Dorsolateral prefrontal cortex (tissue), 122 donors: ENCODE measurements at places on chromosomes 12 and 14. TPM values are rescaled to one million over a fixed set of nuclear protein-coding genes. Genes with fewer than 3 reads are reported as not detected.

- DNase-seq, result peak; percentile 15
These were observed 377.5 kb downstream of the ALG10 start for GRCh38 chr12:34399631-34400410.

LRP1 gene
- 227 TPM for total RNA-seq

DNA sequence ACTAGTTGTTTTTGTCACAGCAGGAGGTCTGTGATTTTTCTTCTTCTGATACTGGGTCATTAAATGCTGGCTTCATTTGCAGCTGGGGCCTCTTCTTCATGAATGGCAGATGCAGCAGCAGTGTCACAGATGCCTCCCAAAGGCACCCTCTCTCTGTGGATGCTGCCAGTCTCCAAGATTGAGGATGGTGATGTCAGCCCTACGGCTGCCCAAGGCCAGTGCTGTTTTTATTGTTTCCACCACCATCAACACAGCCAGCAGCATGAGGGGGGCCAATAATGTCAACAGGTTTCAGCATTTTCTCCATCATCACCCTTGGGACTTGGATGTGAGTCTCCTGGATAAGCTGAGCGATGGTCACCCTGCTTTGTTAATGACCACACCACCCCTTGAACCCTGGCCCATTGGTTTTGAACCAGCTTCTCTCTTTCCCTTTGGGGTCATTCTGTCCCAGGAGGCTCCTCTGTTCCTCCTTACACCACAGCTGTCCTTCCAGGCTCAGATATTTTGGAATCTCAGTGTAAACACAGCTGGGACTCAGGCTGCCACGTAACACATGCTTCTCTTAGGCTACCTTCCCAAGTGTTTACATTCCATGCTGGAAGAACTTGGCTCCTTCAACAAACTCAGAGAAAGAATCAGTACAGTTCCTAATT, 151.7 kb upstream of the DDHD1 start:
- no peak for DNase-seq

DNA sequence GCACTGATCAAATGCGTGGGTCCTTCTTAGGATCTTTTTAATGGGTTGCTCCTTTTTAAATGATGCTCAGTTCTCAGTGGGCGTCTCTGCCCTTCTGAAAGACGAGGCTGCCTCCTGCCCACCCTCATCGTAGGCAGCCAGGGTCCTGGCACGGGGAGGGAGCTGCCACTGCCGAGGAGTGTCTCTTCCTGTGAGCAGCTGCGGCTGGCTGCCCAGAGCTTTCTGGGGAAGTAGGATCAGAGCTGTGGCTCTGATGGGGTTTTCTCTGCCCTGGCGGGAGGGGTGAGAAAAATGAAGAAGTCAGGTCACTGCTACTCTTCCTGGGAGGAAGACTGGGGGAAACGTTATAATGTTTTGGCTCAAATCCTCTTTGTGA, 31.1 kb upstream of the BEGAIN start:
- DNase-seq, result no peak

DNA sequence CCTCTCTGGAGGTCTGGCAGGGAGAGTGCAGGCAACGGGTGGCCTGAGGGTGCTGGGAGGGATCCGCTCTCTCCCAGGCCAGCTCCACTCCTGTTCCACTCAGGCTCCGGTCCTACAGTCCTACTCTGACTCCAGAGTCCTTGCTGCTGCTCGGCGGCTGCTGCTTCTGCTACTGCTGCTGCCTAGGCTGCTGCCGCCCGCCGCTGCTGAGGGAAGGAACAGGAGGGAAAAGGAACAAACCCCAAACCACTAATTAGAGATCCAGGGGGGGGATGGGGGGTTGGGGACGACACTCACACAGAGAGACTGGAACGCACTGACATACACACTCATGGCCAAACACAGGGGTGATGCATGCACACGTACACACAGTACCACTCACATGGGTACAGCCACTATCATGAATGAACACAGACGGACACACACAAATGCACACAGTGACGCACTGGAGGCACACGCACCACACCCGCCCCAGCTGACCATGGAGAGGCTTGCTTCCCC, at the start of gene SP7:
Gene SP7 (minus strand): TSS at position 174 of the 501 bp plus-strand sequence. CDS start 708 bp downstream, outside the sequence.
- no peak for DNase-seq

TEX22 gene
- 0.98 TPM for total RNA-seq

DNA sequence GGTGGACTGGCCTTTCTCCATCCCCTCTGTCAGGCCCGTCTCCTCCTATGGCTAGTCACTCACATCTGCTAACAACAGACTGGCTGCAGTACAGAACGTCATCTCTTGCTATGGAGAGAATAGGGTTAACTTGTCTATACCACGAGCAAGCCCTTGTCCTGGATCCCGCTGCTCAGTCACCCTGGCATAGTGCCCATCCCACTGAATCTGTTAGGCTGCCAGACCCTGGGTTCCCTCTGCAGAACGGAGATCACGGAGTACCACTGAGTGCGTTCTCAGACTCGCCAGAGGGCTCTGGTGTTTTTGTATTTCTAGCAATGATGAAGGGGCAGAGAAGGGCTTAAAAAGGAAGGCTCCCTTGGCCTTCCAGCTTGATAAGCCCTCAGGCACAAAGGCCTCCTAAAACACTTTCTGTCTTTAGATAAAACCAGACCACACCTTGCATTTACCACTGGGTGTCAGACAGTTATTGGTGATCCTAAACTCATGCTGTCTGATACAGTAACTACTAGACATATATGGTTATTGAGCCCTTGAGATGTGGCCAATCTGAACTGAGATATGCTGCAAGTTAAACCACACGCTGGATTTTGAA, 6.3 kb upstream of the NRIP2 start:
- no peak for DNase-seq

TRHDE gene
- 32.9 TPM for total RNA-seq

- DNase-seq, result no peak
These were observed 397.5 kb upstream of the PDE3A start for GRCh38 chr12:19970821-19971220.

DNA sequence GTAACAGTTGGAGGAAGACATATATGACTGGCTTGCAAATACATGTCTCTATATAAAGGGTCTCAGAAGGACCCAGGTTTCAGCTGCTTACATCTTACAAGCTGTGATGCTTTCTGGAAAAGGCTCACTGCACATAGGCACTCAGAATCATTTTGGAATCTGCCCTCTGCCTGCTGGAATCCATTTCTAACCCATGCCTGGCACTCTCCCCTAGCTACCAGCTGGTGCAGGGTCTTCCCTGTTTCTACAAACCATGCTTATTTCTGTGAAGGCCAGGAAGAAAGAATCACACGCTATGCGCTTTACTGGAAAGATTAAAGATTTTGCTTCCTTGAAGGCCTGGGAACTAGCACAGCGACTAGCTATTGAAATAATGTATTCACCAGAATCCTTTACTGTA, 151.3 kb downstream of the DICER1 start:
- DNase-seq, result no peak

DNA sequence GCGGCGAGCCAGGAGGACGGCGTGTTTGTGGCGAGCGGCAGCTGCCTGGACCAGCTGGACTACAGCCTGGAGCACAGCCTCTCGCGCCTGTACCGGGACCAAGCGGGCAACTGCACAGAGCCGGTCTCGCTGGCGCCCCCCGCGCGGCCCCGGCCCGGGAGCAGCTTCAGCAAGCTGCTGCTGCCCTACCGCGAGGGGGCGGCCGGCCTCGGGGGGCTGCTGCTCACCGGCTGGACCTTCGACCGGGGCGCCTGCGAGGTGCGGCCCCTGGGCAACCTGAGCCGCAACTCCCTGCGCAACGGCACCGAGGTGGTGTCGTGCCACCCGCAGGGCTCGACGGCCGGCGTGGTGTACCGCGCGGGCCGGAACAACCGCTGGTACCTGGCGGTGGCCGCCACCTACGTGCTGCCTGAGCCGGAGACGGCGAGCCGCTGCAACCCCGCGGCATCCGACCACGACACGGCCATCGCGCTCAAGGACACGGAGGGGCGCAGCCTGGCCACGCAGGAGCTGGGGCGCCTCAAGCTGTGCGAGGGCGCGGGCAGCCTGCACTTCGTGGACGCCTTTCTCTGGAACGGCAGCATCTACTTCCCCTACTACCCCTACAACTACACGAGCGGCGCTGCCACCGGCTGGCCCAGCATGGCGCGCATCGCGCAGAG, 873 bp downstream of the PLXNC1 start:
- peak; percentile 60 for DNase-seq

DNA sequence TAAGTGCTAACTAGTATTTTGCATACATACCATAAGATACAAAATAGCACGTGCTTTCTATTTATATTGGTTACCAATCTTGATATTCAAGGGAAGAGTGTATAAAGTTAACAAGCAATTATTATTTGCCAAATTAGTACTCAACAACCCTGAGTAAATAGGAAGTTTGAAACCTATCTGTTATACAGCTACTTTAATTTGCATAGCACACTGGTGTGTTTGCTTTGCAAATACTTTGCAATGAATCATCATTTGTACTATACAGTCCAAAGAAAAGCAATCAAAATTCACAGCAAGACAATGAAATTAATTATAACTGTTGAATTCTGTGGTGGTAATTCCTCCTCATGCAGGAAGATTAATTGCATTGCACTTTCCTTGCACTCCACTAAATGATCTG, 469.1 kb downstream of the PRKD1 start:
- no peak for DNase-seq

DNA sequence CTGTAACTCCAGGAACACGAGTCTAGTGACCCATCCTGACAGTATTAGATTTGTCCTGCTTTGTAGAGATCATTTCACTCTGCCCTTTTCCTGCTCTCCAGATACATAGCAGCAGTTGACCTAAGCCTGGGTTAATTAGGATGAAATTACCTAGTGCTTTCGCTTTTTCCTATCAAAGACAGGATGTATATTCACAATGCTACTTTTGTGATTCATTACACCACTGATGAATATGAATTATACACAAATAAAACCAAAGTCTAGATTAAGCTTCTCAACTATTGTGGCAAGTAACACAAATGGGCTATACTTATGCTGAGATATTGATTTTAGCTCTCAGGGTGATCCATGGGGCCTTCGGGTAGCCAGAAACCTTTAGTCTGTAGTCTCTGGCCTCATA, 17.9 kb downstream of the CERS5 start:
- no peak for DNase-seq

TEP1 gene
- 23.6 TPM for total RNA-seq
